ENCODE measurements at places on chromosomes 1 and 21.

GRCh38 chr1:67716800-67717199 lies 31.8 kb downstream of the GADD45A start:
- no peak for DNase-seq

- DNase-seq = no peak
Measured at GRCh38 chr21:45427331-45428271, 22.6 kb downstream of the COL18A1 start.

DNA sequence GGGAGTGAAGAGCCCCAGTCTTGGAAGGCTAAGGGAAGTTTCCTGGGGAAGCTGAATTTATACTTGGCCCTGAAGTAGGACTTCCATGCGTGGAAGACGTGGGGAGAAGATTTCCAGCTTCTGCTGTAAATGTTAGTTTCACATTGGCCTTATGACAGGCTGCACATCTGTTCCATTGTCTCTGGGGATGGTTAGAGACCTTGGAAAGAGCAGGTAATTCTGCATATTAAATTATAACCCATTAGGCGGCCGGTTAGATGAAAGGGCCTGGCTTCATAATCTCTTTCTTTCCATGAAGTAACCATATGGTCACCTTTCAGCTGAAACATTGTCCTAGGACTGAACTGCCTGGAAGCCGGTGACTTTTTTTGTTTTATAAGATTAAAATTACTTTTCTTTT lies 37.5 kb downstream of the DPT start:
- DNase-seq = no peak

DNA sequence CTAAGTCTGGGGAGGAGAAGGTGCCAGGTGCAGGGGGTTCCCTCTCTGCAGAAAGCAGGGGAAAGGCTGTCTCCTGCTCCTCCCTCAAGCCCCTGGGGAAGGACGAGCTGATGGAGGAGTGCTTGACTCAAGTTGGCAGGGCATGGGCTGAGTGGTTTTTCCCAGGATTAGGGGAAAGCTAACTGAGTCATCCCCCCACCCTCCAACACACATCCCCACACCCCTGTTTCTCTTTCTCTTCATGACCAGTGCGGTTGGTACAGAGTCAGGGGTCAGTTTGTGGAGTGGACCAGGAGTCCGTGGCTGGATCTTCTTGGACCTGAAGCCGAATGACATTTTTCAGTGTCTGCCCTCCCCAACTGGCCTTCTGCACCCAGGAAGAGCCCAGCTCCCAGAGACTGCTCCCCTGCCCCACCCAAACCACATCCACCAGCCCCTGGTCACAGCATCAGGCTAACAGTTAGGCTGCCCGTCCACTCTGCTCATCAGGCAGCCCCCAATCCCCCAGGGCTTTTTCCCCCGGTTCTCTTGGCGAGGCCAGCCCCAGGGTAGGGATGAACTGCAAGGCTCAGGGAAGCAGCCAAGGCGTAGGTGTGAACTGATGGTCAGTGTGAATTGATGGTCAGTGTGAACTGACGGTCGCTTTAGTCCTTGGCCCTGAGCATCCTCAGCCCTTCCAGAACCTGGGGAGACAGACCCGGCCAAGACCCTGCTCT lies 81.0 kb downstream of the PAX7 start:
- no peak for DNase-seq

DNA sequence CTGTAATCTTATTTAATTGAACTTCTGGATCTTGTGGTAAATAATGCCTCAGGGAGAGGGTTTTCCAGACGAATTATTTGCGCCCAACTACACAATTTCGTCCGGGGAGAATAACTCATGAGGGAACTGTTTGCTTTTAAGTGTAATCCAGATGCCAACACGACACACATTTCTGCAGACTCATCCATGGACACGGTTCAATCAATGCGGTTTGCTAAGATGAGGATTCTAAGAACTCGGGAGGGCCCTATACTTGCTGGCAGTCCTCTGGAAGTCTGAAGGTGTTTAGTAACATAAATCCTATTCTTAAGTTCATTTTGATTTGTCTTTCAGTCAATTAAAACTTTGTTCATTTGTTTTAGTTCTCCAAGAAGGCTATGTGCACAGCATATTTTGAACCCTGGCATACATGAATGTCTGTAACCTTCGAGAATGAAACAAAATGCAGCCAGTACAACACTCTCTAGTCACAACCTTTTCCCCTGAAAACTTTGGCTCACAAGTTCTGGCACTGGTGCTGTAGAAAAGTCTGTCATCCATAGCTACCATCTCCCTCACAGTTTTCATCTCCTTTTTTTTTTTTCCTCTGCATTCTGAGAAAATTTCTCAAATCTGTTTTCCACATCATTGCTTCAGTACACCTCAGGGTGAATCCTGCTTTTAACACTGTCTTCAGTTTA lies 38.8 kb downstream of the DIPK1A start:
- DNase-seq = no peak

DNA sequence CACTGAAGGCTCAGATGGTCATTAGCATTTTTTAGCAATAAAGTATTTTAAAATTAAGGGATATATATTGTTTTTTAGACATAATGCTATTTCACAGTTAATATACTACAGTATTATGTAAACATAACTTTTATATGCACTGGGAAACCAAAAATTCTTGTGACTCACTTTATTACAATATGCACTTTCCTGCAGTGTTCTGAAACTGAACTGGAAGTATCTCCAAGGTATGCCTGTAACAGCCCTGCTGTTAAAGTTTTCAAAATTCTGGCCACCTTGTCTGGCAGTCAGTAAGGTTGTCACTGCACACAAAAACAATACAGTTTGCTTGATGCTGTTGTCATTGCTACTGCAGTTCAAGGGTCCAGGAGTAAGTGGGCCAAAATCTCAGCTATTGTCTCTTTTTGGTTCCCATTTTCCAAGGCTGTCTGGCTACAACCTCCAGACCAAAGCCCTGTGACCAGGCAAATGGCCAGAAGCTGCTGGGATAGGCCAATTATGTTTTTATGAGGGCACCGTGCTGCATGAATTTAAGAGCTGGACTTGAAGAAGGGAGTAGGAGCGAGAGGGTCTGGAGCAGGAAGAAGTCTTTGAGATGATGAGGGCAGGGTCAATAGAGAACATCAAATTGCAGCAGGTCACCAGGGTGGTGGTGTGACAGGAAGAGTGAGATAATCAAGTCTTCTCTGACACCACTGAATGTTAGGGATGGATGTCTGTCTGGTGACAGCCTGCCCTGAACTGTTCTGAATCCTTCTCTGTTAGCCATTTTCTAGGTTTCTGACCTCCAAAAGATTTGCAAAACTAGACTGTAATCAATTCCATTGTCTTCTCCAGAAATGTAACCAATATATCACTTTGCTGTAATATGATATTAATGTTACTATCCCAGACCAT lies 82.3 kb upstream of the CACHD1 start:
- DNase-seq = no peak
